ENCODE measurements at places on chromosomes 6 and 20. TPM values are rescaled to one million over a fixed set of nuclear protein-coding genes. Genes with fewer than 3 reads are reported as not detected.

Gene SEMG1
- not detected for total RNA-seq

Gene RIMS4
- total RNA-seq, result not detected

Gene ZNFX1
- 45.3 TPM for total RNA-seq

- DNase-seq, result no peak
Observed at GRCh38 chr6:151488226-151488625, 5.6 kb upstream of the CCDC170 start.

DNA sequence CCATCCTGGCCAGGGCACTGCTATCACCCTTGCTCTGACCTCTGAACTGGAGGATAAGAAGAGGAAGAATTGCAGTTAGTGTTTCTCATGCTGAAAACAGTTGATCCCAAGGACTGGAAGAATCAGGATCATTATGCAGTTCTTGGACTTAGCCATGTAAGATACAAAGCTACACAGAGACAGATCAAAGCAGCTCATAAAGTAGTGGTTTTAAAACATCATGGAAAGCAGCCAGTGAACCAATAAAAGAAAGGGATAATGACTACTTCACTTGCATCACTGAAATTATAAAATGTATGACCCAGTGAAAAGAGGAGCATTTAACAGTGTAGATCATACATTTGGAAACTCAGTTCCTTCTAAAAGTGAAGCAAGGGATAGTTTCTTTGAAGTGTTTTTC, 47.7 kb downstream of the DNAH8 start:
- no peak for DNase-seq

DNA sequence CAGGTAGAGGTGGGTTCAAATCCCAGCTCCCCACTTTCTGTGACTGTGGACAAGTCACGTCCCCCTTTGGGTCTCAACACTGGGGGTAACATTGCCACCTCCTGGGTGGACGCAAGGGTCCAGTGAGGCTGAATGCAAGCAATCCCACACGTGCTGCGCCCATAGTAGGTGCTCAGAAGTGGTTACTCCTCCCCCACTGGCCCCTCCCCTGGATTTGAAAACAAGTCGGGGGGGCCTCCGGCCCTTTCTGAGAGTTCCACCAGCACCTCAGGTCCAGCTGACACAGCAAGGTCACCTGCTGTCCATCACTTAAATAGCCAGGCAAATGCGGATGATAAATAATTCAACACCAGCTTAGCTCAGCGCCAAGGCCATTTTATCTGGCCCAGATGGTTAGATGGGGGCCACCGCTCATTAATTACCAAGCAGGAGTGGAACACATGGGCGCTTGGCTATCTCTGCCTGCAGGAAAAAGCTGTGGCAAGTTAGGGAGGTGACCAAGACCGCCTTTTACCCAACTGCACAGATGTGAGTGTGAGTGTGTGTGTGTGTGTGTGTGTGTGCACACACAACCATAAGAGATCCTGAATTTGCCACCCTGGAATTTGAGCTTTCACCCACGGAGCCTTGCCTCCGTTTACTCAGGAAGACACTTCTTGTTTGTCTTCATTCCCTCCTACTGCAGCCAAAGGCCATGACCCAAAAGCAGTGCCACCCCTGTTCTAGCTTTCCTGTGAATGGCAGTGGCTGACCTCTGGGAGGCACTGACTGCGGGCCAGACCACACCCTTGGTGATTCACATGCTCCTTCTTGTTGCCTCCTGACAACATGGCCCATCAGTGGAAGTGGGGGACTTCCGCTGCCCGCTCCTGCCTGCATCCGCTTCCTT, 34.7 kb upstream of the KCNB1 start:
- no peak for DNase-seq

GRCh38 chr20:10242166-10242565, 23.5 kb downstream of the SNAP25 start:
- no peak for DNase-seq

- no peak for DNase-seq
Observed at GRCh38 chr6:109318328-109318876, 63.9 kb downstream of the CD164 start.

Measured in pulmonary artery endothelial cell (primary cell).